Activated CD4-positive, alpha-beta T cell treated with anti-CD3 and anti-CD28 coated beads, Interleukin-2, Interleukin-4, amounts not matched to agents 100 ng/mL and 50 ng/mL, durations not matched to agents 16 hours and 8 hours (primary cell): ENCODE measurements at places on chromosomes 5 and 9.

DNA sequence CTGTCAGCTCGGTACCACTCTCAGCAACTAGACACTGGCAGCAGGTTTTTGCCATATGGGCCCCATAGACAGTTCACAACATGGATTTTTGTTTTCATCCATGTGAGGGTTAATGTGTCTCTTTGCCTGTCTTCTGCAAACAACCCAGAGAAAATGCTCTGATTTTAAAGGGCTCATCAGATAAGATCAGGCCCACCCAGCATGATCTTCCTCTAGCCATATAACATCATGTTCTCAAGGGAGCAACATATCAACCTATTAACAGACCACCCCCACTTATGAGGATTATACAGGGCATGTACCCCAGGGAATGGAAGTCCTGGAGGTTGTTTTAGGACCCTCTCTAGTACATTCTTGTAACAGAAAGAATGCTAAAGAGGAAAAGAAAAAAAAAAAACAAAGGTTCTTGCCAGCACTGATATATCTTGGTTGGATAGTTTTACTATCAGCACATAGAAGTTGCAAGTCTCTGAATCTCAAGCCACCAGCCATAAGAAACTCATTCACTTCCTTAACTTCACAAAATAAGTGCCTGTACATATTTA is 1015.1 kb downstream of the TLE4 start:
- no peak for DNase-seq

GRCh38 chr5:50984640-50985039 is 318.2 kb downstream of the PARP8 start:
- DNase-seq = no peak

DNA sequence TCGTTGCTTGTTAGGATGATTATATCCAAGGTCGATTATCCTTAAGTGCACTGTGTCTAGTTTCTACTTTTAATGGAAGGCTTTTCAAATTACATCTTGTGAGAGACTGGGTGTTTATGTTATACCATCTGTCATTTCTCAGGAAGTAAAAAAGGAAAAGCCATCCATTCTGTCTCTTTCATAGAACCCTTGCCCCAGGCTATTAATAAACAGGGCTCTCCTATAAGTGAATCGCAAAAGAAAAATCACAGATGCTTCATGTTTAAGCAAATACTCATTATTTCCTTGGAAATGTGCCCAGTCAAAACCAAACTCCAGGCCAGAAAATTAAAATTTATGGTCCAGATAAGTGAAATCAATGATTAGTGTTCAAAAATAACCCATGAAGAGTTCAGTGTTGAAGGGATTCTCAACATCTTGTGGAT is 58.1 kb downstream of the STARD4 start:
- no peak for DNase-seq

DNA sequence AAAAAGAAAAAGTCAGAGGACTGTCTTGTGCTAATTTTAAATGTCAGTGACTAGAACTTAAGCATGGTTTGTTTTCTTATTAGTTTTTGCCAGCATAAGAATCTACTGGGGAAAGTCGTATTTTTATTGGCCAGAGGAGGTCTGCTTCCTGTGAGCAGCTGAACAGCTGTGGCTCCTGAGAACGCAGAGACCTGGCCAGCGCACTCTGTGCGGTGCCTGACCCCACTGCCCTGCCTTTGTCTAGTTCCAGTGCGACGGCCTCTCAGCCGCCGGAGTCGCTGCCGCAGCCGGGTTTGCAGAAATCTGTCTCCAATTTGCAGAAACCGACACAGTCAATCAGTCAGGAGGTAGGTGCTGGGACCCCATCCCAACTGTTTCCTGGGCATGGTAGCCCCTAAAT is 42.5 kb downstream of the PRRC2B start:
- no peak for DNase-seq

- DNase-seq = no peak
These were observed 5.8 kb downstream of the FOCAD start for GRCh38 chr9:20689833-20690232.

DNA sequence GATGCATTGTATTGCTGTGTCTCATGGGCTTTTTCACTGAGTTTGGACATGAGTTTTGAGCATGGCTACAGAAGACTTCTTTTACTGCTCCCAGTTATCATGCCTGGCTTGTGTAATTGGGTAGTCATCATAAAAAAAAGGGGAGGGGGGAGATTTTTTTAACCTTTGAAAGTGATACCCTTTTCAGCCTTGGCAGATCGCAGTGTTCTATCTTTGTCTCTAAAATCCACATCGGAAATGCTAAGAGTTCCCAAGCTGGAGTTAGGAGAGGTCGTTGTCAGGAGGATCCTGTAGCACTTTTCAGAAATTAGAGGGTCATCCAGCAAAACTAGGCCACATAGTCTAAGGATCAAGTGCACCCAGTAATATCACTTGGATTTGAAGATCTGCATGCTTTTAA is 188.4 kb downstream of the WDR70 start:
- DNase-seq = no peak

DNA sequence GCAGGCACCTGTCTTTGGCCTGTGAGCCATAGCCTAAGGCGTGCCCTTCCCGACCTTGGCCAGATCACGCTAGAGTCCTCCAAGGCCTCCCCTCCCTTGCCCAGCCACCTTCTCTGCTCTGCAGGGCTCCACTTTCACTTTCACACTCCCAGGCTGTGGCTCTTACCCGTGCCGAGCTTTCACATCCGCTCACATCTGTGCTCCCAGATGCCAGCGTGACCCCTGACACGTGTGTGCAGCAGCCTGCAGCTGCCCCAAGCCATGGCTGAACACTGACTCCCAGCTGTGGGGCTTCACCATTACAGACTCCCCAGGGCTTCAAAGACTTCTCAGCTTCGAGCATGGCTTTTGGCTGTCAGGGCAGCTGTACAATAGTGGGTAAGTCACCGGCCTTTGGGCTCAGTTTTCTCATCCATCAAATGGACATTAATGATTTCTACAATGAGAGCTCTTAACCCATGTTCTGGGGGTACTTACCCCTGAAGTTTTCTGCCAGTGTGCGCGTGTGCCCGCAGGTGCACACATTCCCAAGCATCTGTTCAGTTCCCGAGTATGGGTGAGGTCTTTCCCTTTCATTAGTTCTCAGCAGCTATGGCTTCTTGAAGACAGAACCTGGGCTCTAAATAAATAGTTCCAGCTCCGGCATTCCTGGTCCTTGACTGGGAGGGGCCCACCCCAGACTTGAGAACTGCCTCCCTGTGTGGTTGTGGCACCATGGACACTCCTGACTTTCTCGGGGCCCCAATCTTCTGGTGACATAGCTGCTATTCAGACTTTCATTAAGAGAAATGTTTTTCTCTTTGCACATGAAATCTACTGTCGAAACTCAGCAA is 118.6 kb downstream of the RGS3 start:
- peak; percentile 92 for DNase-seq
